ENCODE measurements at places on chromosomes 3 and 15.

DNA sequence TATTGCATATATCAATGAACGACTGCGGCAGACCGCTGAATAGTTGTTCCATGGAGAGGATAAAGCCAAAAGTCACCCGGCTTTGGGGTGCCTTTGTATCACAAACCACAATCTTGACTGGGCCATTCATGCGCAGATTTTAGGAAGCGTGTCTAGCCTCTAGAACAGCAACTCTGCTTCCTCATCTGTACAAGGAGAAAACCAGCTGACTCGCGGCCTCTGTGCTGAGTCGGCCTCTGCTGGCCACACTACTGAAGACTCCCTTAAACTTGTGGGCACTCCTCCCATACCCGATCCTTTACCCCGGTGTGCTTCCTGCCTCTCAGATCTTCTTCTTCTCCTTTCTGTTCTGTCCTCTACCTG, 872 bp downstream of the DLEC1 start:
- no peak for DNase-seq

DNA sequence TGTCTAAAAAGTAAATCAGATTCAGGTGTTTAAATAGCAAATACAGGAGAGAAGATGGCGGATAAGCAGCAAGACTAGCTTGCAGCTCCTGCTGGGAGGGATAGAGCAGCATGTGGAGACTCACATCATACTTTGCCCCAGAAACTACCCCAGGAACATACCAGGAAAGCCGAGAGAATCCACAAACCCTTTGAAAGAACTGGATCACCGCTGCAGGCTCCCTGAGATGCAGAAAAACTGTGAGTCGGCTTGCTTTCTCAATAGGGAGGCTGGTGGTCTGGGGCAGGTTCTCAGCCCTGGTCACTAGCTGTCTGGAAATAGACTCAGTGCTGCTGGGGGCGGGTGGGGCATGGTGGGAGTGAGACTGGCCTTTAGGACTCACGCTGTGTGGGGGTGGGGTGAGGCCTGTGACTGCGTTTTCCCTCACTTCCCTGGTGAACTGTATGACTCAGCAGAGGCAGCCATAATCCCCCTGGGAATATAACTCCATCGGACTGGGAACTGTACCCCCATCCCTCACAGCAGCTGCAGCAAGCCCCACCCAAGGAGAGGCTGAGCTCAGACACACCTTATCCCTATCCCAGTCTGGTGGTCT, 142.8 kb downstream of the CNTN6 start:
- DNase-seq: no peak

DNA sequence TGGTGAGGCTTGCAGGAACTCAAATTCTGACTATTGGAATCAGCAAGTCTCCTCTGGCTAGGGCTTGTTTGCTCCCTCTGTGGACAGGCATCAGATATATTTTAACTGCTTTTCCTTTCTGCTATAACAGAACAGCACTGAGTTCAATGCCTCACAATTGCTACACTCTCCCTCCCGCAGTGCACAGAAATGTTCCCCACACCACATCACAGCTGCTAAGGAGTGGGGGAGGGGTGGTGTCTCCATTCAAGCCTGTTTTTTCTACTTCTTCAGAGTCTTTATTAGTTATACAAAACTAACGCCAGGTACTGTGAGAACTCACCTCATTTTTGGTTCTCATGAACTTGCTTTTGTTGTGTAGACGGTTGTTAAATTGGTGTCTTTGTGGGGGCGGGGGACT, 68.5 kb downstream of the BCHE start:
- no peak for DNase-seq

DNA sequence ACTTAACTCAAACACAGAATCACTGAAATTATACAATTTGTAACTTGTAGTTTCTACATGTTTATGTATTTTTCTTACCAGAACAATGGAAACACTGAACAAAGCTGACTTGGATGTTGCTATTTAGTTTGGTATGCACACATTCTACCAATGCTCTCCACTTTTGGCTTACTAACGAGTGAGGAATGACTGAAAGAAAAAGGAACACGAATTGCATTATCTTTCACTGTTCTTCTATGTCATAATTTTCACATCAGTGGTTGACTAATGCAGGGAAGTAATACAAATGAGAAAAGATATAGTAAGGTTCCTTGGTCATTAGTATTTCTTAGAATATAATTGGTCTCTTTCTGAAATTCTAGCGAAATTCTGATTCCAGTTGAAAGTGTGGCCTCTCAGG, 9.8 kb upstream of the CNTN3 start:
- no peak for DNase-seq

GRCh38 chr3:125634336-125634950, 39.1 kb upstream of the OSBPL11 start:
- no peak for DNase-seq

DNA sequence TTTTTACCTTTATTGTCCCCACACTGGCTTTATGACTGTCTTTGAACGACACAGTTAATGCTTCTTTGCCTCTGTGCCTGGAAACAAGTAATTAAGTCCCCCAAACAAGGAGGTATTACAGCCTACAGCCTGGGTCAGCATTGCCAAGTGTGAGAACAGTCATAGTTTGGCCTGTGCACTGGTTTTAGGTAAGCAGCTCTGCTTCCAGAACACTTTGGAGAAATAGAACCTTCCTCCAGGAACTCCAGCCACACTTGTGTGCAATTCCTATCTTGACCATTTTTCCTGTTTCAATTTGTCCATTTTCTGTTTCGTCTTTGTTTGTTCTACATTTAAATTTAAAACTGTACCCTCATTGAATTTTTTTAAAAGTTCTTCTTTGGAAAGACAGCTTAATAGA, 568.2 kb downstream of the TUSC7 start:
- DNase-seq: no peak

DNA sequence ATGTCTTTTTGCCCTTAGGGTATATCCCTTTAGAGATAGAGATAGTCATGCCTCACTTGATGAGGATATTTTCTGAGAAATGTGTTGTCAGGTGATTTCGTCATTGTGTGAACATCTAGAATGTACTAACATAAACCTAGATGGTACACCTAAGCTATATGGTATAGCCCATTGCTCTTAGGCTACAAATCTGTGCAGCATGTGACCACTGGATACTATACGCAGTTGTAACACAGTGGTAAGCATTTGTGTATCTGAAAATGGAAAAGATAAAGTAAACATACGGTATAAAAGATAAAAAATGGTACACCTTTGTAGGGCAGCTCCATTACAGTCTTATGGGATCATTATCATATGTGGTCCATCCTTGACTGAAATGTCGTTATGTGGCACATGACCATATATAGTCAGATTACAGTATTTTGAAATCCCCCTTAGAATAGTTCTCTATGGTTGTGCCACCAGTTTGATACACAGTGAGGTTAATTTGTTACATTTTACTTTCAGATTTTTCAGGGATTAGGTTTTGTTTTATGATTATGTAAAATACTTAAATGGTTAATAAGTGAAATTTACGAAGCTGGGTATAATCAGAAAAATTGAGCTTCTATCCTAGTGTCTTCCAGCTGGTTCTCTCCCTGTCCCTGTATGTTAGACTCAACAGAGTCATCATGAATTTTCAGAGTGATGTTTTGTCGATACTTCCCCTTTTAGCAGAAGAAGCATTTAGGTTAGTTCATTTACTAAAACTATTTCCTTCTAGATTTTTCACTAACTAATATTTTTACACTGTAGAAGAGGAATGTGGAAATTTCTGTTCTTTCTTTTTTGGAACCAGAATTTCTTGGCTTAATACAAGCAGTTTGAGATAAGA, 12.8 kb downstream of the SETD5 start:
- DNase-seq: no peak

GRCh38 chr3:160987982-160988964, 116.9 kb downstream of the B3GALNT1 start:
- no peak for DNase-seq

DNA sequence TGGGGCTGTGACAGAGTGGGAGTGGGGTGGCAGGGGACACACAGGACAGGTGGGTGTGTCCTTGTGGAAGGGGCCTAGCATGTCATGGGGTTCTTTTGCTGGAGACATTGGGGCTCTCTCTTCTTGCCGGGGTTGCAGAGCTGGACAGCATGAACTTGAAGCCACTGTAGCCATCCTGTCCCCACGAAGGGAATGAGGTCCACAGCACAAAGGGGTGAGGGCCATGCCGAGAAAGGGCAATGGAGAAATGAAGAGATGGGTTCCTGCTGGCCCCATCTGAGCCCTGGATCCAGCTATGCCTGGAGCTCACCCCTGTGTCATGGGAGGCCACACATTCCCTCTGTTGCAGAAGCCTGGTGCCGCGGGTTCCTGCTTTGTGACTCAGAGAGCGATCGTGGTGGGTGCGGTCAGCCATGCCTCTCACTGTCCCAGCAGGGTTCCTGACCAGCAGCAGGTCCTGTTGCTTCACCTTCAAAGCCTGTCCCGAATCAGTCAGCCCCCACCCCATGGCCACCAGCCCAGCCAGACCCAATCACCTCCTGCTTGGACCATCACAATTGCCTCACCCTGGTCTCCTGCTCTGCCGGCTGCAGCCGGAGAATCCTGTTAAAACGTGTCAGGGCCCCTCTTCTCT, 50.0 kb downstream of the DNAJB8 start:
- no peak for DNase-seq

GRCh38 chr3:16484984-16485383, 28.5 kb downstream of the RFTN1 start:
- no peak for DNase-seq

GRCh38 chr15:101805605-101806345, 2.5 kb downstream of the OR4F6 start:
- DNase-seq: no peak

DNA sequence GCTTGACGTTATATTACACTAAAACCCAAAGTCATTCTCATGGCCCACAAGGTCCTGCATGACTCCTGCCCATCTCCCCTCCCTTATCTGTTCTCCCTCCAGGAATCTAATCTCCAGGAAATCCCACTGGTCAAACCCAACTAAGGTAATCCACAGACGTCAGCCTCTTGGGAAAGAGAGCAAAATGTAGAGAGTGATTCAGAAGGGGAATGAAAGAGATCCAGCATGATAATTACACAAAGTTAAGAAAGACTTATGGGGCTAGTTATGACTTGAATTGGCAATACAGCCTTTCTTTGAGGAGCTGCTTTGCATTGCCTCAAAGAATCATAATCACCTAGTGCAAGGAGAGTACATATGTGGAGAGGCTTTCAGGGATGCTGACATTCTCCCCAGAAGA, 137.8 kb upstream of the MYRIP start:
- no peak for DNase-seq

DNA sequence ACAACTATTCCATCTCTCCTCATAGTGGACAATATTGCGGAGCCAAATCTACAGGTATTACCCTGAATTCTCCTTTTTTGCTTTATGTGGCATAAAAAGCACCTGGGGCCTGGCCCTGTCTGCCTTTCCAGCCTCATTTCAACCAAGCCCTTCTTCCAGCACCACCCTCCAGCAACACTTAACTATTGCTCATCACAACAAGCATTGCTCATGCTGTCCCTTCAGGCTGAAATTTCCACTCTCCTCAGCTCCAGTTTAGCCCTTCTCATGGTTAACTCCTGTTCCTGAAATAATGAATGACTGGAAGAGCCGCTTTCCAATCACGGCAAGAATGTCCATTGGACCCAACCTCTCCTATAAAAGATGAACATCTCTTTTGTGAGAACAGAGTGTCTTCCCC, 107.4 kb downstream of the P2RY1 start:
- no peak for DNase-seq

DNA sequence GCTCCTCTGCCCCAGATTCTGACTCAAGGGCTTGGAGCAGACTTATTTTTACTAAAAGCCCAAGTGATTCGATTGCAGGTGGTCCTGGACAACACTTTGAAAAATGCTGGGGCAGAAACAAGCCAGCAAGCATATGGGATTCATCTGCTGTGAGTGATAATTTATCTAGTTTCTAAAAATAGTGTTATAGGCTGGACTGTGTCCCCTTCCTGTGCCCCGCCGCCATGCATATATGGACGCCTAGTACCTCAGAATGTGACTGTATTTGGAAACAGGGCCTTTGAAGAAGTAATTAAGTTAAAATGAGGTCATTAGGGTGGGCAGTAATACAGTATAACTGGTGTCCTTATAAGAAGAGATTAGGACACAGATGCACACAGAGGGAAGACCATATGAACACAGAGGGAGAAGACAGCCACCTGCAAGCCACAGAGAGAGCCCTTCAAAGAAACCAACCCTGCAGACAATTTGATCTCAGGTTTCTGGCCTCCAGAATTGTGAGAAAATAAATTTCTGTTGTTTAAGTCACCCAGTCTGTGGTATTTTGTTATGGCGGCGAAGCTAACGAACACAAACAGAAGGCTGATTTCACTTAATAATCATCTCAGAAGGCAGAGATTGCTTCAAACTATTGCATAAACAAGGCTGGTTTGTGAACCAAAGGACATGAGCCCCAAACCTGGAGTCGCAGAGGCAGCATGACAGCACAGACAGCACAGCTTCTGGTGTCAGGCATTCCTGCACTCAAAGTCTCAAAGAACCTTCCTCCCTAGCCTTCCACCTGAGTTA, 59.1 kb downstream of the CCNL1 start:
- DNase-seq: no peak

- no peak for DNase-seq
Observed at GRCh38 chr3:160757233-160758106, 1.4 kb downstream of the PPM1L start.

DNA sequence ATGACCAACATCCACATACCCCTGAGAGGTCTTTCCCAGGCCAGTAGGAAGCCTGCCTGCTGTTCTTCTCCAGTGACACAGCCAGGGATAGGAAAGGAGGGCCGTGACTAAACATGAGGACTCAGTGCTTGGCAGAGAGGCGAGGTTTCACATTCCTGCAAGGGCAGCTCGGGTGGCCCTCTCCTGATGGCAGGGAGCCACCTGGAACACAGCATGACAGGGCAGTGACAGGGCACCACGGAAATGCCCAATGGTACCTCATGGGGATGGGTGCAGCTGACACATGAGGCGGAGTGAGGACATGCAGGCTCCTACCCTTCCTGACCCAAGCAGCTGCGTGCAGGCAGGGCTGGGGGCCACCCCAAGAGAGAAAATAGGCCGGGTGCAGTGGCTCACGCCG, 7.4 kb upstream of the TGM5 start:
- DNase-seq: no peak

- DNase-seq: no peak
Observed at GRCh38 chr3:182241766-182242488, 530.2 kb downstream of the SOX2 start.

DNA sequence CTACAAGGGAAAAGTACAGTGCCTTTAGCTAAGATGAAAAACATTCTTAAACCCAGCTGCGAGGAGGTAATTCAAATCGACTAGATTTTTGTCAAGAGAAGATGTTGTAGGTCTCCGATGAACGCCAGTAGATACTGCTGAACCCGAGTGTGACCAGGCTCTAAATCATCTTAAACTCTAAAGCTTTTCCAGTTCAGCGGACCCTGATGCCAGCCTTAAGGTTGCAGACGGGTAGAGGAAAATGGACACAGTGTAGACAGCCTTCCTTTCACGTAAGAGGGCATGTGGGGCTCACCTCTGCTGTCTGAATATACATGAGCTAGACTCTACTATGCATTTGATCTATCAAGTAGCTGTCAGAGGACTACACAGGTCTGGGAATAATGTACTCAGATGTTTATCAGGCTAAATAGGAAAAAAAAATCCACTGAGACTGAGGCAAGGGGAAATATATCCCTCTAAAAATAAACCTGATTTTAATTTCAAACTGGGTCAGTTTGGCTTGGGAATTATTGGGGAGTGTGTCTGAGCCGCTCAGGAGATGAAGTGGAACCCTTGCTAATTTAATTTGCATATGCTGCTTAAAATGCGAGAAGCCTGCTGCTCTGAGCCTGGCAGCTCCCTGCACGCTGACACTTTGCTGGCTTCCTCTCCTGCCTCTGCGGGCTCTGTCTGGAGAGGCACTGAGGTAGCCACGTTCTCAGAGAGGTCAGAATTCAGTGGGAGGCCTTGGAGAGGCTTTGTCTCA, 151.9 kb downstream of the CADPS start:
- no peak for DNase-seq

GRCh38 chr3:21273259-21274025, 477.6 kb downstream of the ZNF385D start:
- DNase-seq: no peak

All from activated CD4-positive, CD25-positive, alpha-beta regulatory T cell (primary cell).